ENCODE measurements at places on chromosomes 4 and X.
A peak's percentile ranks its signal among the peaks of the same experiment; 100 is the strongest.

DNA sequence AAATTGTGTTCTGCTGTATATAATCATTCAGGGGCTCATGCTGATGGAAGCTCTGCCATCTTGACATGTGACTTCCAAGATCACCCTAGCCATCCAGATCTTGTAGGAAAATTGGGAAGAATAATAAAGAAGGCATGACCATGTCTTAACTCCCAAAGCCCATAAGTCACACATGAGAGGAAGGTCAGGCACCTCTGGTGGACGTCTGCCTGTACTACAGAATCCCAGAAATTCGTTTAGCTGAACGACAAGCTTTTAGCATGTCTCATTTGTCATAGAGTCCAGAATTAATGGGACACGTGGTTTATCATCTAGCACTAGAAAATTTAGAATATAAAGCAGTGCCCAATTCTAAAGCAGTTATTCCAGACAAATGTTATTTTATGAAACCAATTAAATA lies 212.7 kb downstream of the CENPC start:
- no peak for DNase-seq

- DNase-seq = peak; percentile 76
These were observed 15.1 kb downstream of the NOCT start for GRCh38 chr4:139030614-139031235.

GRCh38 chrX:154467556-154467955 lies 9.5 kb downstream of the PLXNA3 start:
- DNase-seq = no peak

- no peak for DNase-seq
These were observed 451.5 kb upstream of the FAM241A start for GRCh38 chr4:111693758-111694157.

- DNase-seq = peak; percentile 18
These were observed 44.5 kb upstream of the BTC start for GRCh38 chr4:74838746-74839370.

GRCh38 chrX:87516717-87517121 lies 883 bp upstream of the KLHL4 start:
- DNase-seq = no peak

- peak; percentile 79 for DNase-seq
These were observed 67.5 kb downstream of the PPEF2 start for GRCh38 chr4:75834772-75835154.

- DNase-seq = no peak
These were observed 276.3 kb downstream of the TENM3 start for GRCh38 chr4:182519528-182519927.

DNA sequence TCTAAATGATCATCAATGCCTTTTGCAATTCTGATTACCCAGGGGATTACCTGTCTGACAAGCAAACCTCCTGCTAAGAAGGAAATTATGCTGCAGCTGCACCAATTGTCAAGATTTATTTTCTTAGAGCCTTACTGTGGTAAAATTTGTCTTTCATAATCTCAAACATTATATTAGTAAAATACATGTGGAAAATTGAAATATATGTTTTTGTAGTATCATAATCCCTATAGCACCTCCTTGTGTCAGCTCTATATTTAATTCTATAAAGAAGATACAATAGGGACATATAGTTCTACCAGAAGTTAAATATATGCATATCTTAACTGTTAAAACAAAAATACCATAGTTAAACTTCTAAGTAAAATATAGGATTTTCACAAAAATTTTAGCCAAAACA lies 655.6 kb upstream of the PCDH10 start:
- no peak for DNase-seq

- no peak for DNase-seq
These were observed 668 bp upstream of the TAPT1 start for GRCh38 chr4:16226816-16227461.

- DNase-seq = no peak
These were observed 41.5 kb downstream of the CD40LG start for GRCh38 chrX:136689436-136689835.

DNA sequence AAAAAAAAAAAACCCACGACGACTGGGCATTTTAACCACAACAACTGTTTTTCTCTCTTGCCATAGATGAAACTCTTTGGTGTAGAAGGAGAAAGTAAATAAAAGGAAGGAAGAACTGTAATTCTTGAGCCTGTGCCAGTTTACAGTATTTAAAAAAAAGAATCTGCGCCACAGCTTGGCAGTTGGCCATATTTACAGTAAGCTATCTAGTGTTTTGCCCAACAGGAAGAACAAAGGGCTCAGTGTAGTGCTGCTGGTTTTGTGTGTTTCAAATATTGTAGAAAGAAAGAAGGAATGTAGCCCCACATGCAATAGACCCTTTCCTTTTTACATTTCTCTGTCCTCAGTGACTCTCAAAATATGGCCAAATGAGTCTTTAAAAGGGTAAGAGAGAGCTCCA lies 66.1 kb downstream of the NR3C2 start:
- DNase-seq = peak; percentile 18

- DNase-seq = peak; percentile 99
These were observed 16.1 kb upstream of the EXOSC9 start for GRCh38 chr4:121784975-121785374.

DNA sequence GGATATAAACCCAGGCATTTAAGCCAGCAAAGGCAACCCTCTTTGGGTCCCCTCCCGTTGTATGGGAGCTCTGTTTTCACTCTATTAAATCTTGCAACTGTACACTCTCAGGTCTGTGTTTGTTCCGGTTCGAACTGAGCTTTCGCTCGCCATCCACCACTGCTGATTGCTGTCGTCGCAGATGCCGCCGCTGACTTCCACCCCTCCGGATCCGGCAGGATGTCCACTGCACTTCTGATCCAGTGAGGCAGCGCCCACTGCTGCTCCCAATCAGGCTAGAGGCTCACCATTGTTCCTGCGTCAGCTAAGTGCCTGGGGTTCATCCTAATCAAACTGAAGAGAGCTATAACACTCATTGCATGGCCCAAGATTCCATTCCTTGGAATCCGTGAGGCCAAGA lies 49.2 kb downstream of the ENOPH1 start:
- no peak for DNase-seq

GRCh38 chrX:11352296-11352741 lies 59.1 kb downstream of the AMELX start:
- no peak for DNase-seq

- DNase-seq = no peak
These were observed 33.9 kb downstream of the POF1B start for GRCh38 chrX:85345523-85345922.

GRCh38 chr4:45701621-45702020 lies 422.2 kb downstream of the GABRG1 start:
- DNase-seq = no peak

GRCh38 chrX:122196343-122196742 lies 987.7 kb upstream of the GRIA3 start:
- no peak for DNase-seq

- DNase-seq = no peak
These were observed 472.3 kb downstream of the PDHA2 start for GRCh38 chr4:96312046-96312685.

GRCh38 chr4:87555773-87556619 lies 26.8 kb upstream of the SPARCL1 start:
- peak; percentile 91 for DNase-seq

- no peak for DNase-seq
These were observed 996.9 kb upstream of the GRIA3 start for GRCh38 chrX:122187069-122187713.

DNA sequence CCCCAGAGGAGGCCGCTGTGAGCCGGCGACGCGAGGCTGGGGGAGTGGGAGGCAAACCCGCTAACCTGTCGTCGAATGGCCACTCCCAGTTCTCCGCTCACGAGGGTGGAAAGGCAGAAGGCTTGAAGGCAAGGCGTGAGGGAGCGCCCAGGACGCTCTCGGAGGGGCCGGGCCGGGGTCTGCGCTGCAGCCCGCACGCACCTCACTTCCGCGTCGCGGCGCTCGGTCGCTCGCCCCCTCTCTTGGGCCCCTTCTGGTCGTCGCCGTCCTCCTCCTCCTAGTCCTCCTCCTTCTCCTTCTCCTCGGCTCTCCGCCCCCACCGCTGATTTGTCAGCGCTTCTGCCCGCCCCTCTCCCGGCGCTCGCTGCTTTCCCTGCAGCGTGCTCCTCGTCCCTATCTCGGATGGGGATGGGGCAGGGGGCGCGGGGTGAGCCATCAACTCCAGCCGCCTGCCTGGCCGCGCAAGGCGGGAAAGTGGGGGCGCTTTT lies at the start of gene SNCA:
Gene SNCA, minus strand, starts transcription at position 265 of the 488 bp plus-strand sequence. CDS start 1,494 bp downstream, outside the sequence.
- peak; percentile 72 for DNase-seq

DNA sequence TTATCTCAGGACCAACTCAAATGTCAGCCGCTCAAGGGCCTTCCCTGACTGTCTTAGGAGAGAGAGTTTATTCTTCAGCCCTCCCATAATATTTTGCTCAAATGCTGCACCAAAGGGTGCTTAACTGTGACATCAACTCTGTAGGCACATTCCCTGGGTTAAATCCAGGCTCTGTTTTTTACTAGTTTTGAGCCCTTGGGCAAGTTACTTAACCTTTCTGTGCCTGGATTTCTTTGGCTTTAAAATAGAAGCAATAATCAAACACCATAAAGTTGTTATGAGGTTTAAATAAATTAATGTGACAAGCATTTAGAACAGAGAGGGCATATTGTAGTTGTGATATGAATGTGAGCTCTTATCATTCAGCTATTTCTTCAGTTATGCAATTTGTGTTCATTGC lies 54.2 kb upstream of the LIMCH1 start:
- no peak for DNase-seq

- no peak for DNase-seq
These were observed 658.5 kb downstream of the DACH2 start for GRCh38 chrX:86806786-86807185.

DNA sequence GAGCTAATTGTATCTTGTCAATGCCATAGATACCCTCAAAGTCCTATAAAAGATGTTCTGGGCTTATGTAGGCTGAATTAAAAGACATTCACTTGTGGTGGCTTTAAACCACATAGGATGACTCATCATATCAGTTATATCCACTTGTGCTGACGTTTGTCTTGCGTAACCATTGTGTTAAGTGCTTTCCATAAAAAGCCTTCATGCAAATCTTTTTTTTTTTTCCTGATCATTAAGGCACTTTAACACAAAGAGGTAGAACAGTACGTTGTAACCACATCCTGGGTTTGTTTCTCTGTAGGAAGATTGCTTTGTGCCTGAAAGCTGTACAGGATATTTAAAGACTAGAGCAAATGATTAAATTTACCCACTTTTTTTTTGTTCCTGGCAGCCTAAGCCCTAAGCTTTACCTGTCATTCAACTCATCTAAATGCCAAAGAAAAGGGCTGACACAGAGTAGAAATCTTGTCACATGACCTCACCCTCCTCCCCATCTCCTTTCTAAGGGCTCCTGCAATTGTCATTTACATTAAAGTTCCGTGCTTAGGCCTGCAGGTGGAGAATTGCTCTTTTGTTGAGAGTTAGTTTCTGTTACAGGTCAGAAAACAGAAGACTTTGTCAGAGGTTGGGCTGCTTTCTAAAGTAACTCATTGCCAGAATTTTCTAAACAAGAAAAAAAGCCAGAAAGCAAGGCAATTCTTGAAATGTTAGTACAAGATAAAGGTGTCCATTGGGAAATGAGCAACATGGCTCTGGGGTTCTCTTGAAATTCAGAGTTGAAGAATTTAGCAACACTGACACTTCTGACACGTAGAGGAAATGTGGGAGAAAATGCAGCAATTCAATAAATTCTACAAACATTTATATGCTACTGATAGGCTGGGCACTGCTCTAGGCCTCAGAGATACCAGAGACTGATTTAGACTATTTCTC lies 555.6 kb downstream of the PPARGC1A start:
- DNase-seq = peak; percentile 39

- DNase-seq = no peak
These were observed 430.1 kb downstream of the GABRG1 start for GRCh38 chr4:45693746-45694145.
